ENCODE measurements at places on chromosomes 6 and 20.

DNA sequence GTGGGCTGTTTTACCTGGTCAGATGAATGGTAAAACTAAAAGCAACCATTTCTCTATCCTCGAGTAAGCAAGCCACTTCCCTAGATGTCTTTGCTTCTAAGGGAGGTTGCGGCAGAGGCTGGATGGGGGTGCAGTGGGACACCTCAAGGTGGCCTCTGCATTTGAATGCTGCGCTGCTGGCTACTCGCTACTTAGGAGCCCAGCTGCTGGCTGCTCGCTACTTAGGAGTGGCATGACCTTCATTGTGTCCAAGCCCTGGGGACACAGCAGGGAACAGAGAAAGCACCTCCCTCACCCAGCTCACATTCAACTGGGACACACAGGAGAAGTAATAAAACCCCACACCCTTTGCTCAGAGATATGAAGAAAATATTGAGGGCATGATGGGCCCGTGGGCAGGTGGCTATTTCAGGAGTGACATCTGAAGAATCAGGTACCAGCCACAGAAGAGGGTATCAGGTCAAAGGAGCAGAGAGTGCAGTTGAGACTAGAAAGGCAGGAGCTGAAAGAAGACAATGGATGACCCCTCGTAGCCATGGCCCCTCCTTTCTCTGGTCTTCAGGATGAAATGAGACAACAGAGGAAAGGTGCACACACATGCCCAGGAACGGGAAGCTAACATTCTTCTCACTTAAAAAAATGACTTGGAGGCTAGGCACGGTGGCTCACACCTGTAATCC, 149.4 kb downstream of the ZMYND8 start:
- no peak for DNase-seq

- no peak for DNase-seq
Measured at GRCh38 chr6:85482206-85482904, 32.5 kb downstream of the NT5E start.

- no peak for DNase-seq
Measured at GRCh38 chr6:72946774-72947173, 278.5 kb downstream of the KHDC1L start.

- no peak for DNase-seq
Measured at GRCh38 chr6:4879741-4880275, 103.6 kb downstream of the CDYL start.

GRCh38 chr6:68527691-68528090, 107.4 kb upstream of the ADGRB3 start:
- DNase-seq = no peak

Data from activated CD4-positive, CD25-positive, alpha-beta regulatory T cell treated with anti-CD3 and anti-CD28 coated beads, Interleukin-2, amount 50 U/mL, for 72 hours (primary cell).